ENCODE measurements at places on chromosomes 3 and 15.

- DNase-seq: peak; percentile 15
Measured at GRCh38 chr3:11306817-11307589, 34.8 kb downstream of the ATG7 start.

GRCh38 chr3:128353361-128353965 lies 113.2 kb downstream of the DNAJB8 start:
- no peak for DNase-seq

GRCh38 chr3:187012609-187013051 lies 82.3 kb downstream of the ST6GAL1 start:
- no peak for DNase-seq

GRCh38 chr3:72383230-72383629 lies 465.0 kb downstream of the SHQ1 start:
- no peak for DNase-seq

DNA sequence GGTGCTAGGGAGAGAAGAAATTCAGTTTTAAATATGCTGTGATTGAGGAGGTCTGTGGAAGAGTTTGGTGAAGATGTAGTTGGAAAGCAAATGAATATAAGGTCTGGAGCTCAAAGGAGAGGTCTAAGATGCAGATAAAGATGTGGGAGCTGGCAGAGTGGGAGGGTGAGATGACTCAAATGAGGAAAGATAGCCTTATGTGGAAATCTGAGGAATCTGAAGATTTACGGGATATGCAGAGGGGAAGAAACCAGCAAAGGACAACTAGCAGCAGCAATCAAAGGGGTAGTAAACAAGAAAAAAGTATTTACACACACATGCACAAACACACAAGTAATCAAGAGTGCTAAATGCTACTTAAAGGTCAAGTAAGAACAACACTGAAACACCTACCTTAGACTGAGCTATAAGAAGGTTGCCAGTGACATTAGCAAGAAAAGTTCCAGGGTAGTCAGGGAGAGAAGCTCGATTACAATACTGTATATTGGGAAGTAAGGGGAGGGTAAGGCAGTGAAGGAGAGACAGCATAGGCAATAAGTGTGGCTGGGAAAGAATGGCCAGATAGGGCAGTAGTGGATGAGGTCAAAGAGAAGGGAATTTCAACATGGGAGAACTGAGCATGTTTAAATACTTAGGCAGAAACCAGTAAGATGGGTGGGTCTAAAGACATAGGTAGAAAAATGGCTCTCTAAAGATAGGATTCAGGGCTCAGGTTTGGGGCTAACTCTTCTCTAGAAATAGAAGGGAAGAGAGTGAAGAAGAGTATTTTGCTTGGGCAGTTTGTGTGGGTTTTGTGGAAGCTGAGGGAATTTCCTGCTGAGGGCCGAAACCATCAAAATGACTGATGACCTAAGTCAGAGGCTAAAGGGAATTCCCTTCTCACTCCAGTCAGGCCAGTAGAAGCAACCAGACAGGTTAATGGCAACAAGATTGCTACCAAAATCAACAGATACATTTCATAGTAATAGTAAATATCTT lies 8.9 kb downstream of the CMTM6 start:
- DNase-seq: peak; percentile 54

DNA sequence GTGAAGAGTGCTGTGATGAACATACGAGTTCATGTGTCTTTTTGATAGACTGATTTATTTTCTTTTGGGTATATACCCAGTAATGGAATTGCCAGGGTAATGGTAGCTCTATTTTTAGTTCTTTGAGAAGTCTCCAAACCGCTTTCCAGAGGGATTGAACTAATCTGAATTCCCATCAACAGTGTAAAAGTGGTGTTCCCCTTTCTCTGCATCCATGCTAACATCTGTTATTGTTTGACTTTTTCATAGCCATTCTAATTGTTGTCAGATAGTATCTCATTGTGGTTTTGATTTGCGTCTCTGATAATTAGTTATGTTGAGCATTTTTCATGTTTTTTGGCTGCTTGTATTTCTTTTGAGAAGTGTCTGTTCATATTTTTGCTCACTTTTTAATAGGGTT lies 54.8 kb upstream of the UTS2B start:
- DNase-seq: no peak

DNA sequence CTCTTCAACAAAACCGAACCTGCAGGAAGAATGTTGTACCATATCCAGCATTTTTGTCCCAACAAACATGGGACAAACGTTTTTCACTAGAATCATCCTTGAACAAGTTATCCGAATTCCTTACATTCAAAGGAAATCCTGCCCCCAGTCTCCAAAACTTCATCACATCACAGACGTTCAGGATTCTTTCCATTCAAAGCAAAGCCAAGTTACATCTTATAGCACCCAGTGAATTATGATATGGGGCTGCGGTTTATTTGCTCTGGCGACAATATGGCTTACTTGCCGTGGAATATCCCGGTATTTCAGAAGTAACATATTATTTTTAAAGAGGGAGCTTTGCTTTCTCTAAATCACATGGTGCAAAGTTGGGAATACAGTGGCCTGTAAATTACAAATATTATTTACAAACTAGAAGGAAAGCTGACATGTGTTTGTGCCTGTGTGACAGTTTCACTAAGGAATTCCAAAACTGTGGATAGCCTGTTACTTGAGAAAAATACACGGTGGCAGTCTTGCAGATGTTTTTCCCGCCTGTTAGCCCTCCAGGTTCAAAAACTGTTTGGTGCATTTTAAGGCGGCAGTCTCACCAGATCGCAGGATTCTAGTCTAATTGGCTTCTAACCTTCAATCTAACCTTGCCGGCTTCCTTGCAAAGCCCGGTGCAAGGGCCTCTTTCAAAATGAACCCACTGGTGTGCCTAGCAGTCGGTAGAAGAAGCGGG lies 736 bp upstream of the MBNL1 start:
- DNase-seq: no peak

GRCh38 chr3:128448491-128448890 lies 18.2 kb downstream of the DNAJB8 start:
- no peak for DNase-seq

DNA sequence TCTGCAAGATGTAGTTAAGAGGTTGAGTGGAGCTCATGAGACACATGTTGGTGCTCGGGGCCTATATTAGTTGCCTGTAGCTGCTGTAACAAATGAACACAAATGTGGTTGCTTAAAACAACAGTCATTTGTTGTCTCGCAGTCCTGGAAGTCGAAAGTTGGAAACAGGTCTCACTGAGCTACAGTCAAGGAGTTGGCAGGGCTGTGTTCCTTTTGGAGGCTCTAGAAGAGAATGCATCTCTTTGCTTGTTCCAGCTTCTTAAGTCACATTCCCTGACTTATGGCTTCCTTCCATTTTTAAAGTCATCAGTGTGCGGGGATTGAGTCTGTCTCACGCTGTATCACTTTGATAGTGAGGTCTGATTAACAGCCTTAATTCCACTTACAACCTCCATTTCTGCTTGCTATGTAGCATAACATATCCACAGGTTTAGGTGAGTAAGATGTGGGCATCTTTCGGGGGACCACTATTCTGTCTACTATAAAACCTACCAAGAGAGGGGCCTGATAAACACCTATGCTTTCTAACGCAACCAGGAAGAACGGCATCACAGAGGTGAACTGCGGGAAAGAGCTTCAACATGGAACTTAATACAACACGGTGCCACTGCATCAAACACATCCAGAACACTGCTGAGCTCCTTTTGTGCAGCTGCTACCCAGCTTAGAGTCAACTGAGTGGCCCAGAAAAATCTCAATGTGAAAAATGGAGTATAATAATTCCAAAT lies 119.4 kb downstream of the ATP10A start:
- DNase-seq: no peak

DNA sequence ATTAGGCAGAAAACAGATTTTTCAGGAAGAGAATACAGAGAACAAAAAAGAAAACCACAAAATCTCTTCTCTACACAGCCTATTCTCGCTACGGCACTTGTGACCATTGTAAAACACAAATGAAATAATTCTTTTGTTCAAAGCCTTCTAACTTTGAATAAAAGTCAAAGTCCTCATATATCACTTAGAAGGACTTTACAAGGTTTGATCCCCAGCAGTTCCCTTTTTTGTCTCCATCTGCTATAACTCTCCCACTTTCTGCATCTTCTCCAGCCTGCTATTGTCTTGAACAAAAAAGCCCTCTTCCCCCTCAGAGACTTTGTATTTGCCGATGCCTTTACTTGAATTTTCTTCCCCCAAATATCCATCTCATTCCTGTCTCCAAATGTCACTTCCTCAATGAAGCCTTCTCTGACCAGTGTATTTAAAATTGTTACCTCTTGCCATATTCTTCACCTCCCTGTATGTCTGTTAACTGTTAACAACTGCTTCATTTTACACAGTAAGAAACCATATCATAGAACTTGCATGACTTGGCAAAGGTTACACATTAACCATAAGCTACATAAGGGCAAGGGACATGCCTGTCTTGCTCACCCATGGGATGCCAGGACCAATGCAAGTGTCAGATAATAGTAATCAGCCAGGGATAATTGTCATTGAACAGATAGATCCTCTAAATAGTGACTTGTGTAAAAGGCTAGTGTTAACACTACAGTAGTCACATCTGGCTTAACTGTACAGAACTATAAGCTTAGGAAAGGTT lies 122.4 kb downstream of the CBLB start:
- no peak for DNase-seq

DNA sequence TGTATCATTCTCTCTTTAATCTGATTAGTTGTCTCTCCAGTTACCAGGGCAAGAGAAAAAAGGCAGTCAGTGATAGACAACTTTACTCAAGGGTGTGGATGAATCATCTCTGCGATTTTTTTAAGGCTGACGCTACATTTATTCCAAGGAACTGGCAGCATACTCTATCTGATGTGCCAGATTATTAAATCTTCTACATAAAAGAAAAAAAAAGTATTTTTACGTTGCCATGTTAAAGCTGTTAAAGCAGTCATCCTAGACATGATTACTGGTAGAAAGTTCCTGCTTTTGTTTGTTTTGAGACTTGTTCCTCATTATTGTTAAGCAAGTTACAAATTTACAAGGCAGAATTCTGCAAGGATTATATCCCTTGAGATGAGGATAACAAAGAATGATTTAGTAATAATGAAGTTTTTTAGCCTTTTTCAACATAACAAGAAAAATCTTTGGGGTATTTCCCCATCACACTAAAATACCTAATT lies 121.7 kb downstream of the CBLB start:
- DNase-seq: no peak

DNA sequence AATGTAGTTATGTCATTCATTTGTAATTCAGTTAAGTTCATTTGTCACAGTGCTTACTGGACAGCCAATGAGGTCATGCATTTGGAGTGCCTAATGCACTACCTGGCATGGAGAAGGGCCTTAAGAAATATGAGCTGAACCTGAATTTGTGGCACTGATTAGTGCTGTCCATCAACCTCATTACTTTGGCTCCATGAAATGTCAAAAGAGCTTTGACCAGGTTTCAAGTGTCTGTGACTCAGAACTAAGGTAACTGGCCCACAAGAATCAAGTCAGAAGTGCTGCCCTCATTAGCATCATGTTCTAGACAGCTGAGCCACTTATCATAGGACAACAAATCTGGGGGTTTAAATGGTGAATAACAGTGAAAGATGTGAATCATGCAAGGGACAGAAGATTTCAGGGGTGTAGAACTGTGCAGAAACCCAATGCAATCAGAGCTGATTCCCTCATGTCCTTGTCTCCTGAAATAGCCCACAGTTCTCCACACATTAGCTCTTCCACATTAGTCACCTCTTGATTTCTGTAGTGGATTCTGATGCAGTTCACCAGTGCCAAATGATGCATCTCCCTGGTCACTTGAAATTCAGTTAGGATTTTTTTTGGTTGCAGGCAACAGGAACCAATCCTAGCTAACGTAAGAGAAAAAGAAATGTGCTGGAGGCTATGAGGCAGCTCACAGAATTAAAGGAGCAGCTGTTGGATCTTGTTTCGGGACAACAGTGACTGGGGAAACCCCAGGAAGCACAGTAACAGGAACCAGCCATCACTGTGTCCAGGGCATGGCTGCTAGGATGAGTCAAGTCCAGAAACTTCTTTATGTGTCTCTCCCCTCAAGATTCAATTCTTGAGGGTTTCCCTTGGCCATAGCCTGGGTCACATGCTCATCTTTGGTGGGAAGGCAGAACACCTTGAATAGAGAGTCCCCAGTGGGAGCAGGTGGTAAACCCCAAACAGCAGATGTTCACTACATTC lies 38.7 kb downstream of the CHST2 start:
- peak; percentile 48 for DNase-seq

Data from GM13977 (cell line).